ENCODE measurements at places on chromosomes 5 and 9.

DNA sequence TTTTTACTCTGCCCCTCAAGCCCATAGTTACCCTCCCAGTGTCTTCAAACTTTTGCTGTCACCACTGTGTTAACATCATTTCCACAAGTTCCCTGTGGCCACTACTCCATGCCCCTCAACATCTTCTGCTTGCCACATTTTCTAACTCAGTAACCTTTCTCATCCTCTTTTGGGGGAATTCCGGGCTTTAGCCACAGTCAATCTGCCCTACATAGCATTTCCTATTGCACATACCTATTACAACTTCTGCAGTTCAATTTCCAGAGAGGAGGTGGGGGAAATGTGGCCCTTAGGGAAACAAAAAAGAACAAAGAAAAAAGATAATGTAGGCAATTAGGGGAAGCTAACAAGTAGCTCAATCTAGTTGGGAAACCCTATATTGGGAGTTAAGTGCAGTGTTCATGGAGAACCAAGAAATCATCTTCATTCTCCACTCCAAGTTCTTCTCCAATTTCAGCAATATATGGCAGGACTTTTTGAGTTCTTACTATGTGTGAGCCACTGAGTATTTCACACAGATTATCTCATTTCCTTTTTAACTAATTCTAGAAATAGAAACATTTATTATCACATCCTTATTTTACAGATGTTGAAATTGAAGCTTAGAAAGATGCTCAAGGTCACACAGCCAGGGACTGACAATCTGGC, 40.2 kb upstream of the LPAR1 start:
- DNase-seq = peak; percentile 16

DNA sequence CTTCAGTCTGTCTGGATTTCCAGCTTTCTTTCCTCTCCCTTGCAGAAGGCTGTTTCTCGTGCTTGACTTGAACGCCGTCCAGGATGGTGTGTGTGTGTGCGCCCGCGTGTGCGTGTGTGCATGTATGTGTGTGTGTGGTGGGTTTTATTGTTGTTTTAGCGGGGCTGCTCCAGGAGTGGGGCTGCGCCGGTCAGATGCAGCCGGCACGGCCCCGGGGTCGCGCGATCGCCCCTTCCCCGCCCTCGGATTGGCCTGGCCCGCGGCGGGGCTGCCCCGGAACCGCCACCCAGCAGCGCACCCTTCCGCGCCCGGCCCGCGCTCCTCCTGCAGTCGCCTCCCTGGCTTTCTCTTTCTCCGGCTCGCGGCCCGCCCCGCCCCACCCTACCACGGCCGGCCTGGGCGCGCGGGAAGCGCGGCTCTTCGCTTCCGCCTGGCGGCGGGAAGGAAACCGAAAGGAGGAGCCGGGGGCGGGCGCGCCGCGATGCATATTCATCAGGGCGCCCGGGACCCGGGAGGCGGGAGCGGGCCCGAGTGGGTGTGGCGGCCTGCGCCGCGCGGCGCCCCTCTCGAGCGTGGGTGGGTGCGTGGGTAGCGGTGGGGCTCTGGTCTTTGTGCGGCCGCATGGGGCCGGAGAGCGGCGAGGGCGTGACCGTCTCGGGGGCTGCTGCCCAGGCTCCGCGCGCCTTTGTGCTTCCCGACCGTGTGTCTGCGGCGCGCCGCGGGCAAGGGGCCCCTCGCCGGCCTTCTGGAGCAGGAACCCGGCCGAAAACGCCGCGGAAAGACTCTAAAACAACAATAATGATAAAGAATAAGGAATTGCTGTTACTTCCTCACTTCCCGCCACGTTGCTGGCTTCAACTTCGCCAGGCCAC, 8.5 kb upstream of the NFIB start:
- peak; percentile 87 for DNase-seq

DNA sequence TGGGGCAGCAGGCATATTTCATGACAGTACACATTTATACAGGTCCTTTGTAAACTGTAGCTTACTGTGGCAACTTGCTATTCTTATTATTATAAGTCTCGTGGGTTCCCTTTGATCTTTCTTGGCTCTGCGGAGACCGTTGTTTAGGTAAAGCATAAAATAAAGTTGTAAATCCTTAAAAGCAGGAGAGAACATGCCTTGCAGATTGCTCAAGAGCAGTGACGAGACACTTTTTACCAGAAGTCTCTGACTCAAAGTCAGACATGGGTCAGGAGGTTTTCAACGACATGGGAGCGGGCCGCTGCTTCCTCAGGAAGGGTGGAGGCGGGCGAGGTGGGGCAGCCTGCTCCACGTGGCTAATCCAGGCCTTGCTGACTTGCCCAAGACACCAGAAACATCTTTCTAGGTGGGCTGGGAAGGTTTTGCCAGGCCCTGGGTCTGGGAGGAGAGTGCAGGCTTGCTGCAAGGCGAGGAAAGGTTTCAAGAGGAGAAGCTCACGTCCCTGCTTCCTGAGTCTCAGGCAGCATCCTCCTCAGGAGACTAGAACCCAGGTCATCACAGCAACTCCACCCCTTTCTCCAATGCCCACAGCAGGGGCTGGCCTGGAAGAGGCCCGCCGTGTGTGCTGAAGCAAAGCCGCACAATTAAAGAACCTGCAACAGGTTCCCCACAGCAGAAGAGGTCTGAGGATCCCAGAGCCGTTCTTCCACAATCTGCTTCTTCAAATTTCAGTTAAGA, 6.5 kb downstream of the TBC1D2 start:
- DNase-seq = peak; percentile 96

- peak; percentile 48 for DNase-seq
Measured at GRCh38 chr5:115440782-115441451, 103.7 kb downstream of the FEM1C start.

DNA sequence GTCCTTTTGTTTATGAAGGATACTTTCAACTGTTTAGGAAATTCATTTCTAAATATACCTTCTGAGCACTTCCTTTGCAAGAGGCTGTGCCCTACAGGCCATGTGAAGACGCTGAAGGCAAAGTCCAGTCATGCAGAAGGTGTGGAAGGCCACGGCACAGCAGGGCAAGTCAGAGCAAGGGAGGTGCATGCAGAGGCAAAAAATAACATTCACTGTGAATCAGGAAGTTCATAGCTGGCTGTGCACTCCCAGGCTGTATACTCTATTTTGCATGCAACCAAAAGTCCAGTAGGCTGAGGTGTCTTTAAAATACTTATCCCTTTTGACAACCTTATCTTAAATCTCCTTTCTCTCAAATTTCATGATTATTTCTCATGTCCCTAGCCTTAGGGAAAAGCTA, 50.3 kb downstream of the GNAQ start:
- peak; percentile 77 for DNase-seq

- no peak for DNase-seq
Measured at GRCh38 chr5:82912462-82912861, 164.7 kb downstream of the TMEM167A start.

DNA sequence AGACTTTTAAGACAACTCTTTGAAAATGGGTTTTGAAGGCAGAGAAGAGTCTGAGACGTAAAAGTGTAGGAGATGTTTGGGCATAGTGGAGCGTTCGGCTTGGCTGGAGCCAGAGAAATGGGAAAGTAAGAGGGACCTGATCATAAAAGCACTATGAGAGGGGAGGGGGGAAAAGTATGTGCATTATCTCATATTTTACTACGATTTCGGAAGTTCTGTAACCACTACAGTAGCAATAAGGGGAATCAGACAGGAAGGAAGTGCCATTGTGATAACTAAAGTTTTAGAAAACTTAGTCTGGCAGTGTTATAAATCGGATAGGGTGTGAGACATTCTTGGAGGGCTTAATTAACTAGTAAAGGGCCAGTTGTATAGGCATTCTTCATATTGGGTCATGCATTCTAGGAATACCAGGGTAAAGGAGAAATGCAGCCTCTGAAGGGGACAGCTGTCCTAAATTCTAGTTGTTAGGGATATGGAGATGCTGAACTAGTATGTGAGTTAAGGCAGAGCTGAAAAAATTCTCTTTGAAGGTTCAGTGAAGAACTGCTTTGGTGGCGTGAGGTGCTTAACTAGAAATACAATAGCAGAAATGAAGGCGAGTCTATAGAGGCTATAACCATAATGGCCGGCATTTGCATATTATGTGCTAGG, 83.8 kb upstream of the FREM1 start:
- no peak for DNase-seq

DNA sequence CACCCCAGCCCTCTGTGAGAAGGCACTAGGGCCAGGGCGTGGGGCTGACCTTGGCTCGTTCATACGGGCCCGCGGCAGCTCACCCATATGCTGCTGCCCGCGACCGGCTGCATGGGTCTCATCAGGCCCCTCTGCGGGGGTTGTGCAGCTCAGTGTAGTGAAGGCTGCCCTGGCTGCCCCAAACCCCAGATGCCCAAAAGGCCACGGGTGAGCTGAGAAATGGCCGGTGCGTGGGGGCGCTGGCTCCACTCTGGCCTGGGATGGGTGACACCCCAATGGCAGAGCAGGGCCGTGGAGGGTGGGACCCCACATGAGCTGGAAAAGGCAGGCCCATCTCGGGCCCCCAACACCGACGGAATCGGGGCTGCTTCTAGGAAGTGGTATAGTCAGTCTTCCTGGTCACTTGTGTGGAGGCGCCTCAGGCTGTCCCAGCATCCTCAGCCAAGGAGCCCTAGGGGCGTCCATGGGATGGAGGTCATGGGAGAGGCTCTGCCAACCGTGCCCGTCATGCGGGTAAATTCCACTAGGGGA, 19.4 kb upstream of the LRRC14B start:
- DNase-seq = no peak

- no peak for DNase-seq
Measured at GRCh38 chr5:107496466-107496865, 174.3 kb downstream of the EFNA5 start.

DNA sequence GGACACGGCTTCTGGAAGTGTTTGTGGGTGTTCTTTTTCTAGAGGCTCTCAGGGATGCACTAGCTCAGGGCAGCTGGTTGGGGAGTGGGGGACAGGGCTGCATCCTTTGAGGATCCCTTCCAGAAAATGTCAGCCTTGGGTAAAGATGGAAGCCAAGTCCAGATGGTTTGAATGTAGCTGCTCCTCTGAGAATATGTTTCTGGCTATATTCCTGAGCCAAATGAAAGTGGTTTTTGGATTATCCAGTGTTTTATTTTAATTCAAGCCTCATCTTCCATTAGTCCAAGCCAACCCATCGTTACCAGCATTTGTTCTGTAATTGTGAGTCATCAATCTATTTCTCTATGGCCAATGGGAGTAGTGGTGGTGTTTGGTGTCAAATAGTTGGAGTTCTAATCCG, 70.4 kb downstream of the SPRY4 start:
- no peak for DNase-seq

- DNase-seq = peak; percentile 89
Measured at GRCh38 chr9:109107402-109108240, 12.1 kb downstream of the TMEM245 start.

- DNase-seq = no peak
Measured at GRCh38 chr5:14744296-14745187, 80.0 kb downstream of the OTULIN start.

Data from ELR (cell line).